Stromal cell of bone marrow (primary cell): ENCODE measurements at places on chromosomes 5 and 9.
A peak's percentile ranks its signal among the peaks of the same experiment; 100 is the strongest.

DNA sequence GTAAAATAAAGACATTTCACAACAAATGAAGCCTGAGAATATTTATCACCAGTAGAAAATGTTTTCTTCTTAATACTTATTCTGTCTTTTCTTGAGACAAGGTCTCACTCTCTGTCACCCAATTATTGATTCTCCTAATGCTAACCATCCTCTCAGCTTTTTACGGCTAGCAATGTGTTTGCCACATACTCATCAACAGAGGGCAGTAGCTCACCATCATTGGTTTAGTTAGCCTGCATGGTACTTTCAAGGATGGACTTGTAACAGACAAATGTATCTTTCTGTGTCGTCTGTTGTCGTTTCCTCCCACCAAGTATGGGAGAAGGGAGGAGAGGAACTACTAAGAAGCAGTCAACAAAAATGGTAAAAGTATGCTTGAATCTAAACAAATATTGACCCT lies 5.9 kb upstream of the ACO1 start:
- peak; percentile 57 for DNase-seq

DNA sequence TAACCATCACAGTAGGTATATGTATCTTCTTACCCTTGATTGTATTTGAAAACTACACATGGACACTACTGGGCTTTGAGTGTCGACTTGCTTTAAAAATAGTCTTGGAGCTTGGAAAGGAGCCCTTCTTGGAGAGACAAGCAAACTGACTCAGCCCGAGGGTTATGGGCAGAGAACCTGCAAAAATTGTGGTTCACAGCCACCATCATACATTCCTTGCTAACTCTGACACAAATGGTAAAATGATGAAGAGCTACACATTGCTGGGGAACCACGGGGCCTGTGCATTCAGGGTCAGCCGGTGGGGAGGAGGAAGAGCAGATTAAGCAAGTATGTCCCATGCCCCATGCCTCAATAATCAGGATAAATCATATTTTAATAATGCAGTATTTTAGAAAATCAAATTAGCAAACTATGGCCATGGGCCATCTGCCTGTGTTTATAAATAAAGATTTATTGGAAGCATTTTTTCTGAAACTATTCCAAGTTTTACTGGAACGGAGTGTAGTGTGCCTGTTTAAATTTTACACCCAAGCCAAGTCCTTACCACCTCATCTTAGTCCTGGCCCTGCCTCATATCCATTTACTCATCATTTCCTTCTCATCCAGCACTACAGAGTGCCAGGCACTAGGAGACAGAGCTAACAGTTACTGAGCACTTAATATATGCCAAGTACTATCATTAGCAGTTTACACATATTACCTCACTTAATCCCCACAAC lies 195.7 kb downstream of the PALM2AKAP2 start:
- peak; percentile 78 for DNase-seq

GRCh38 chr9:11457825-11458790 lies 845.3 kb upstream of the PTPRD start:
- no peak for DNase-seq

DNA sequence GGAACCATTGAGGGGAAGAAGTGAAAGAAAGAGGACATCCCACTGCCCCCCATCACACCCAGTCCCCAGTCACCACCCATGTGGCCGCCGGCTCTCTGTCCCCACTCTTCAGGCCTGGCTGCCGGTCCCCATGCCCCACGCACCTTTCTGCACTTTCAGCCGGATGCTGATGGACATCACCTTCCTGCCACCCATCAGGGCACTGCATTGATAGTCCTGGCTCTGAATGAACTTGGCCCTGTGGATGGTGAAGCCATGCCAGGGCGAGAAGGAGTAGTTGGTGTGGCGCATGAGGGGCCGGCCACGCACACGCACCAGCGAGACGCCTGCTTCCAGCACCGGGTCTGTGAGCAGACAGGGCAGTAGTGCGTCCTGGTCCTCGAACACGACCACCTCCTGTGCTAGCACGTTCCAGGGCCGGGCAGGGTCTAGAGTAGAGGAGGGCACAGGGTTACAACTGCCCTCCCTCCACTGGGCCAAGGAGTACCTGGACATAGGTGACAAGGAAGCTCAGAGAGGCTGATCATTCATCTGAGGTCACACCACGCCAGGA lies 6.4 kb downstream of the CSF1R start:
- DNase-seq = no peak

GRCh38 chr9:132555528-132555927 lies 26.9 kb upstream of the BARHL1 start:
- DNase-seq = no peak

- DNase-seq = no peak
These were observed 44.8 kb upstream of the RNF130 start for GRCh38 chr5:180116077-180116999.

GRCh38 chr5:127826011-127826410 lies 122.8 kb downstream of the CCDC192 start:
- DNase-seq = no peak

GRCh38 chr9:107792596-107792995 lies 303.0 kb upstream of the KLF4 start:
- no peak for DNase-seq

- DNase-seq = no peak
These were observed 122.2 kb downstream of the AUH start for GRCh38 chr9:91239367-91240111.

DNA sequence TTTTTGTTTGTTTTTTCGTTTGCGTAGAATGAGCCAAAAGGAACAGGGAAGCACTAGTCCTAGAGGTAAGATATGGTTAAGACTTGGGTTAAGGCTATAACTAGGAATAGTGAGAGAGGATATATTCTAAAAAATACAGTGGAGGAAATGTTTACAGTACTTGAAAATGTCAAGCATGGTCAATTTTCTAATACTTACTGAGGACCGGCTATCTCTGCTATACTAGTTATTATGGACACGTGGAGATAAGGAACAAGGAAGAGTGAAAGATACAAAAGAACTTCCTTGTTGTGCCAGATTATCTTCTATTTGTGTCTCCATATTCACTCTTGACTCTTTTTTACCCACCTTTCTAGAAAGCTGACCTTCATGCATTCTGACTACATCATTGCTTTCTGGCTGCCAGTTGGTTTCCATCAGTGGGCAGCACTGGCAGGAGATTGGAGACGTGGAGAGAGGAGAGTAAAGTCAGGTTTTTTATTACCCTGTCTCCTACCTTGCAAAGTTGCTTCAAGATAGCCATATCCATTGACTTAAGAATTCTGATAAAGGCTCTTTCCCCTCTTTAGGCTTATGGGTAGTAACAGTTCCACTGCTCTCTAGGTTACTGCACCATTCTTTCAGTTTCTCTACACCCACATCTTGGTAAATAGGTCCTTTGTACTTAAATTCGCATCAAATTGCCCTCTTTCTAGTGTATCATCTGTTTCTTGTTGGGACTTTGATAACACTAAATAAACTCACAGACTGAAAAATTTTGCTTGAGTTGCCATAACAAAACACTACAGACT lies 9.0 kb upstream of the RFX3 start:
- DNase-seq = no peak

GRCh38 chr9:100027543-100027942 lies 71.3 kb downstream of the ERP44 start:
- DNase-seq = no peak

GRCh38 chr9:129405089-129405826 lies 215.6 kb downstream of the C9orf50 start:
- DNase-seq = no peak

- no peak for DNase-seq
These were observed 388.5 kb upstream of the CTNND2 start for GRCh38 chr5:12292610-12293204.

- DNase-seq = peak; percentile 72
These were observed at the start of gene TRIM32 for GRCh38 chr9:116687074-116687753. TRIM32 (plus strand) TSS chr9:116687305; CDS start chr9:116697743, 10,438 bp downstream.

- DNase-seq = no peak
These were observed 1227.7 kb upstream of the WWC1 start for GRCh38 chr5:167063788-167064187.

GRCh38 chr9:11708899-11709298 lies 984.3 kb upstream of the TYRP1 start:
- no peak for DNase-seq

GRCh38 chr9:2853517-2853916 lies 9.6 kb upstream of the PUM3 start:
- no peak for DNase-seq

DNA sequence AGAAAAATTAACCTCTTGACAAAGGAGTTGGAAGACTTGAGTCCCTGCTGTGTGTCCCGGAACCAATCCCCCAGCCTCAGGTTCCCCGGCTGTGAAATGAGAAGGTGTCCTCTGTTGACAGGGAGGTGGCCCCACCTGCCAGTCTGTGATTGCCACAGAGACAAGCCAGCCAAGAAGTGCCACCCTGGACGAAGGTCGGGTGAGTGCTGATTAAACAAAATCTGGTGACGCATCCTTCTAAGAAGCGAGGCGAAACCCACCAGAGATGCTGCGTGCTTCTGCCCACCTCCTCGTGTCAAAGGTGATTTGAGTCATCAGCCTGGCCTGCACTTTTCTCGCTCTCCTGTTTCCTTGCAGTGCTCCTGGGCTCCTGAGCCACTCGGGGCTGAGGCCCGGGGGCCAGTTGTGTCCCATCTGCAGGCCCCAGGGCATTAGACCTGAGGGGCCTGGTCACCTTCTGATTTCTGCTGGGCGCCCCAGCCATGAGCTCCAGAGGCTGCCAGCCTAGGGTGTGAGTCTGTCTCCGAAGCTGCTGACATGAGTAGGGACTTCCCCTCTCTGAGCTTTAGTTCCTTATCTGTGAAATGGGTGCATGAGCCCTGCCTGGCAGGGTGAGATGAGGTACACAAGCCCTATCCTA lies 28.7 kb downstream of the NEK6 start:
- no peak for DNase-seq

GRCh38 chr5:151181818-151182523 lies 24.4 kb upstream of the ANXA6 start:
- DNase-seq = no peak

GRCh38 chr9:130265431-130266235 lies at the start of gene HMCN2:
HMCN2 (plus strand) TSS chr9:130265760; CDS start chr9:130265879, 119 bp downstream.
- no peak for DNase-seq

DNA sequence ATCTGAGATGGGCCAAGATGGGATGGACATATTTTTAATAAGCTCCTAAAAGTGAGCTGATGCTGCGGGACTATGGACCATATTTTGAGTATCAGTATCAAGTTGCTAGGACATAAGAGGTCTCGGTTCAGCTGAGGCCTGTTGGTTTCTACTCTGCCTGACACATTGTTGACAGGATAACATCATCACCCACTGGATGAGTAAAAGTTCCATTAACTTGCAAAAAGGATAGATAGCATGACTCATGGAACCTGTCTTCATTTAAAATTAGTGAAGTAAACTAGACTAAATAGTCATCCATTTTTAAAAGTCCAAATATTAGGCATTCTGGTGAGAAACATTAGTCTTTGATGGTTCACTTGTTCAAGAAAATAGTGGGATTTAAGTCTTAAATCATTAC lies 33.3 kb downstream of the PARP8 start:
- no peak for DNase-seq

DNA sequence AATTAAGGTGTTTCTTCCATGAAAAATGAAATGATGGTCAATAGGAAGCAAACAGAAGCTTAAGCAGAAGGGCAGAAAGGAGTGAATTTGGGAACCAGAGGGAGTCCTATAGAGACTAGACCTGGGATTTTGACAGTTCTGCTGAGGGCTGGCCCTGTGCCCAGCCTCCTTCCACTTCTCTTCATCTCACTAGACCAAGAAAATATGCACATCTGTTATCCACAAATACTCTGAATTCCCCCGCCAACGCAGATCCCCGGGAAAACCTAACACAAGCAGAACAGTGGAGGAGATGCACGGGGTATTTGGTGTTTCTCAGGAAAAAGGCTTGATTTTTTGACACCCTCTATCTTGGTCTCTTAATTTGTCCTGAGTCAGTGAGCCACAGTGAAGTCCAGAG lies 22.7 kb downstream of the GRIA1 start:
- no peak for DNase-seq

GRCh38 chr9:4038182-4038723 lies 261.6 kb downstream of the GLIS3 start:
- peak; percentile 22 for DNase-seq

- no peak for DNase-seq
These were observed 2.7 kb downstream of the TNC start for GRCh38 chr9:115115117-115115880.

GRCh38 chr9:73148447-73148937 lies 3.2 kb upstream of the ANXA1 start:
- peak; percentile 70 for DNase-seq

GRCh38 chr9:112404508-112404932 lies 24.6 kb downstream of the HSDL2 start:
- no peak for DNase-seq

GRCh38 chr5:80041527-80041926 lies 6.4 kb downstream of the THBS4 start:
- no peak for DNase-seq

GRCh38 chr9:132226571-132227430 lies 64.9 kb downstream of the NTNG2 start:
- no peak for DNase-seq

GRCh38 chr5:39970117-39970798 lies 545.5 kb upstream of the DAB2 start:
- no peak for DNase-seq

GRCh38 chr9:4741365-4742089 lies 525 bp upstream of the AK3 start:
- DNase-seq = no peak

DNA sequence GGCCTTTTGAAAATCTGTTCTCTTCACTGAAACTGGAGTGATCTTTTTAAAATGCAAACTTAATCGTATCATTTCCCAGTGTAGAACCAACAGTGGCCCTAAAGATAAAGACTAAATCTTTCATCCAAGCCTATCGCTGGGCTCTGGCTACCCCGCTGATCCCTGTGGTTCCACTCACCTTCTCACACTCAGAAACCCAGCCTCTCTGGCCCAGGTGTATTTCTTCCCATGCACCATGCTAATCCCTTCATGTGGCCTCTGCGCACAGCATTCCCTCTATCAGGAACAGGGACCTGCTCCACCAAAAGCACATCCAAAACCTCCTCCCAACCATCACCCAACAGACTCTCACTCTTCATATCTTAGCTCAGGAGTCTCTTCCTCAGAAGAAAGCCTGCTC lies 214.1 kb upstream of the DAPK1 start:
- DNase-seq = no peak

GRCh38 chr9:137253717-137254623 lies 1.2 kb upstream of the NELFB start:
- DNase-seq = no peak

GRCh38 chr5:4532705-4533080 lies 607.4 kb upstream of the ADAMTS16 start:
- DNase-seq = no peak

DNA sequence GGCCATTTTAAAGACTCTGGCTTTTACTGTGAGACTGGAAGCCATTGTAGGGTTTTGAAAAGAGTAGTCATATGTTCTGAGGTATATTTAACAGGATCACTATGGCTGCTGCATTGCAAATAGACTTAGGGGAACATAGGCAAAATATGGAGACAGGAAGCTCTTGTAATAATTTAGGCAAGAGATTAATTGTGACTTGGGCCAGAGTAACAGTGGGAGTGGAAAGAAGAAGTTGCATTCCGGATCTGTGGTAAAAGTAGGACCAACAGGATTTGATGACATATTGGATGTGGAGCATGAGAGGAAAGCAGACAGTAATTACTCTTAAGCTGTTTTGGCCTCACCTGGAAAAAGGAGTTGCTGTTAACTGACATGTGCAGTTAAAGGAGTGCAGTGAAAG lies 85.6 kb downstream of the SMIM15 start:
- no peak for DNase-seq
